ENCODE measurements at places on chromosomes 7 and 10. TPM values are rescaled to one million over a fixed set of nuclear protein-coding genes. Genes with fewer than 3 reads are reported as not detected.

DNA sequence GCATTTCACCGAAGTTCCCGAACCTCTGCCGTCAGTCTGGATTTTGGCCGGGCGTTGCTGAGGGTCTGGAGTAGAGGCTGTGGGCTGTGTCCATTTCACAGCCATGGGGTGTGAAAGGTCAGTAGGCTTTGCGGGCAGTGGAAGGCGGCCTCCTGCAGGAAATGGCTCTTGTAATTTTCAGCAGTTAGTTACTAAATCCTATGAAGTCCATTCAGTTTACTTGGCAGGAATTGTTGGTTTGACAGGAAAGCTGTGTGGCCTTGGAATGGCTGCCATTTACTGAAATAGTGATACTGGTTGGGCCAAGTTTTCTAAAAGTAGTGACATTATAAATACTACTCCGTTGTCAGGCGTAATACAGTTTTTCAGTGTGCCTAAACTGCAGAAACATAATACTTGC lies 303.7 kb downstream of the CCDC3 start:
- DNase-seq, result no peak

- DNase-seq, result no peak
These were observed 4.7 kb upstream of the NOS3 start for GRCh38 chr7:150986099-150986512.

DNA sequence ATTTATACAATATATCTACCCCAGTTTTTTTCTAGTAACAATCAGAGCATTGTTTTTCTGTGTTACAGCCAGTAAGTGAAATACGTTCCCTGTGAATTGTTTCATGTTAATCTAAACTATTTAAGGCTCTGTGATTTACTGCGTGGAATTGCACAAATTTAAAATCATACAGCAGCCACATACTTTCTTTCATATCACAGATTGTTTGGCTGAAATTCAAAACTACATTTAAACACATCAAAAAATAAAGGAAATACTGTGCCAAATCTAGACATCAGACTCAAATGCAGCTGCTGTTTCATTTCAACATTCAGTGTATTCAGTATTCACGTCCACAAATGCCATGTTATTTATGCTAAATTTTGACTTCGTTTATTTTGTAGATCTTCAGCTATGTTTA lies 242.6 kb upstream of the HGF start:
- DNase-seq, result no peak

DNA sequence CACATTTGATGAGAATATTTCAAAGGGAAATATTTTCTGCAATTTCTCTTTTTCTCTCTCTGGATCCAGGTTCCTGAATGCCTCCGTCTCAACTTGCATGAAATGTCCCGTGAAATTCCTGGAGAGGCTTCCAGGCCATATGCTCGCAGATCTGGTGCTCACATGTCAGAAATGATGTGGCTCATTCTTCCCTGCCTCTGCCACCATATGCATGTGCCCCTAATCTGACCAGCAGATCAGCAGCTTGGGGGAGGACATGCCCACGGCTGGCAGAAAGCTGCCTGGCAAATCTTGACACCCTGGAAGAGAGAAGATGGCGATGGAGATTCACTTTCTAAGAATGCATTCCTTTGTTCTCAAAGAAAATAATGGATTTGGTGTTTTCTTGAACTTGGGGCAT lies 490.7 kb downstream of the RPS24 start:
- DNase-seq, result no peak

GRCh38 chr7:88289564-88290025 lies 17.1 kb downstream of the STEAP4 start:
- no peak for DNase-seq

DNA sequence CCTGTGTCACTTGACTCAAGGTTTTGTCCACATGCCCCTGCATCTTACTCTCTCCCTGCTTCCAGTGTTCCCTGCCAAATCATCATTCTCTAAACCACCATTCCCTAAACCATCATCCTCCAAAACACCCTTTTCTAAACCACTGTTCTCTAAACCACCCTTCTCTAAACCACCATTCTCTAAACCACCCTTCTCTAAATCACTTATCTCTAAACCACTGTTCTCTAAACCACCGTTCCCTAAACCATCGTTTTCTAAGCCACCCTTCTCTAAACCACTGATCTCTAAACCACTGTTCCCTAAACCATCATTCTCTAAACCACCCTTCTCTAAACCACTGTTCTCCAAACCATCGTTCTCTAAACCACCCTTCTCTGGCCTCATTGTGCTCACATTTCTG lies 142.1 kb downstream of the CXCL12 start:
- DNase-seq, result no peak

DNA sequence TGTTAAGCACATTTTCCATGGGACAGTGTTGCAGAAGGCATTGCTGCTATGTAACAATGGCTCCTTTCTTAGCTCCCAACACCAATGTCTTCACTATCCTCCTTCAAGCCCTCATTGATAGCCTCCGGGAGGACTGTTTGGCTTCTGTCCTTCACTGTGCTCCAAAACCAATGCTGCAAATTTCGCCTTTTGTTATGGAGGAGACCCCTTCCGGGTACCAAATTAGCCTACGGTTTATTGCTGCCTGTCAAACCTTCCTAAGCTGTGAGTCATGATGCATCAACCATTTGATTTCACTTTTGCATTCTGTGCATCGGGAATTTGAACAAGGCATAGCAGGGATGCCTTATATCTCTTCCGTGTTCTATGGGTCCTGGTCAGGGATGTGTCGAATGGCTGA lies 432.9 kb downstream of the GATA3 start:
- no peak for DNase-seq

- no peak for DNase-seq
These were observed 32.6 kb upstream of the MXI1 start for GRCh38 chr10:110174816-110175215.

GRCh38 chr10:130014263-130015074 lies 50.4 kb upstream of the EBF3 start:
- DNase-seq, result no peak

- no peak for DNase-seq
These were observed 482.5 kb downstream of the SEMA3D start for GRCh38 chr7:84704380-84704779.

DNA sequence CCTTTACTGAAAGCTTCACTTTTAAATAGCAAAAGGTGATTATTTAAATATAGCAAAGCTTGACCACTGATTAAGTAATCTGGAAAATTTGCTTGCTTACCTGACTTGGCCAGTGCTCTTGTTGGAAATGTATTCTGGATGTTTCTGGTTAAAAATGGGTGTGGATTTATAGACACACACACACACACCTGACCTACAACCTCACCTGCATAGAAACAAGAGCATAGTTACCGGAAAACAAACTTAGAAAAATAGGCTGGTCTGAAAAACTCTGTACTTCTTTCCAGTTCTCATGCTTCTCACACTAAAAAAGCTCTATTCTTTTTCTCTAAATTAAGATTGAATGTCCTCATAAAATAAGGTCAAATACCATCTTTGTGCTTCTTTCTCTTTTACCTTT lies at the start of gene AGR3:
Gene AGR3, minus strand, starts transcription at position 140 of the 400 bp plus-strand sequence. CDS start 3,365 bp downstream, outside the sequence.
- DNase-seq, result no peak

DNA sequence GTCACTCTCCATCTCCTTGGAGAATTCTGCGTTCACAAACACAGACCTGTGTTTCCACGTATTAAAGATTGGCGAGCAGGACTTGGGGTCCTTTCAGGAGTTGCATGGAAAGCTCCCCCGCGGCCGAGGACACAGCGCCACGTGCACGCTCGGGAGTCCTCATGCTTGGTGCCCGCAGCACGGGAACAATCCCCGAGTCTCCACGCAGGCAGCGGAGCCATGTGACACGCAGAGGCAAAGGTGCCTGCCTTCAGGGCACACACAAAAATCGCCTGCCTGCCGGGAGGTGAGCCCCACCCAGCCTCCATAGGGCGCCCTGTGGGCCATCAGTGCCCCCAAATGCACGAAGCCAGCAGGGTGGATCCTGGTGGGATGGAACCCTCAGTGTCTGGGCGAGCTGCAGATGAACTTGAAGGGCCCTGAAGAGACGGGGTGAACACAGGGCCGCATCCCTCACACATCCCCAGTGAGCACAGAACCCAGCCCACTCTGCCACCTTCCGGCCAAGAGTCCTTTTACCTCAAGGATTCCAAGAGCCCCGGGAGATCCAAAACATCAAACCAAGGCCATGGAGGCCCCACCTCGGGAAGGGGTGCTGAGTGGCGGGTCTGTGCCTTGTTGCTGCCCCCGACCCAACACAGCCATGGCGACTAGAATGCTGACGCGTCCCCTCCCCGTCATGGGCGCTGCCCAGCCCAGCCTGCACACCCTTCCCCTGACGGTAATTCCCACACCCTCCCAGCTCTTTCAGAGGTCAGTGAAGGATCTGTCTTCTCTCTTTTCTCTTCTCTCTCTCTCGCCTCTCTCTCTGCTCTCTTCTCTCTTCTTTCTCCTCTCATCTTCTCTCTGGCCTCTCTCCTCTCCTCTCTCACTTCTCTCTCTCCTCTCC lies 55.9 kb downstream of the CFAP46 start:
- no peak for DNase-seq

GRCh38 chr10:59622320-59623132 lies 87.1 kb downstream of the SLC16A9 start:
- DNase-seq, result no peak

DNA sequence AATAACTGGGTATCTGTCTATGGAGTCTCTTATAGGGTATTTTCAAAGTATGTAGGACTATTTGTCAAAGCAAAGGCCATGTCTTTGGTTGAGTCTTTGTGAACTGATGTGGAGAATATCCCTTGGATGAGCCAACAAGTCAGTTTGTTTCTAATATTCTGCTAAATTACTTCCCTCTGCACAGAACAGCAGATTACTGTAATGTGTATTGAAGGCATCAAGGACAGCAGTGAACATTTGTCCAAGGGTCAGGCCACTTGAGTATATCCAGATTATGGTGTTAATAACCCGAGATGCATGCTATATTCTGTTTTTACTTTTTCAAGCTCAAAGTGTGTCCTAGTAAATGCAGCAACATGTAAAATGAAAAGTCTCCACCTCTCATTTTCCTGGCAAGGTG lies 144.2 kb upstream of the GLI3 start:
- DNase-seq, result no peak

GRCh38 chr7:36571190-36571560 lies 153.1 kb downstream of the AOAH start:
- no peak for DNase-seq

GRCh38 chr10:8054494-8055407 lies at the start of gene GATA3:
TSS of gene GATA3 (plus strand) at chr10:8054688. CDS start at chr10:8055656, 968 bp downstream.
- no peak for DNase-seq

DNA sequence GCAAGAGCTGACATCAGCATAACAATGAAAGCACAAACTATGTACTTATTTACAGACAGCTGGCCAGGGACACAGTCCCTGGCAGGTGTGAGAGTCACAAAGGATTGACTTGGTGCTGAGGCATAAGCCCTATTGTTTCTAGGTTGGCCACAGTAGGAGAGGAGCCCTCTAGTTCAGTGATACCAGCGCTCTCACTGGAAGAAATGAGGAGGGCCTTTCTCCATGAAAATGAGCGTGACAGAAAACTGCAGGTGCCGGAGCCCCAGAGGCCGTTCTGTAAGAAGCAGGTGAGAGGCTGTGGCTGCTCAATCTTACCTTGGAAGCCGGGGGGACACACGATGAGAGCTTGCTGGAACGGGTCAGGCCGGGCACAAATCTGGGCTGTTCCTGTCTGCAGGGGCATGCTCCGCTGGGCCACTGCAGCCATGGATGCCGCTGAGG lies 90.5 kb downstream of the CLEC2L start:
- DNase-seq, result no peak

GRCh38 chr10:71797533-71798307 lies 24.4 kb upstream of the VSIR start:
- DNase-seq, result no peak

- DNase-seq, result no peak
These were observed 43.8 kb downstream of the DPCD start for GRCh38 chr10:101631821-101632475.

DNA sequence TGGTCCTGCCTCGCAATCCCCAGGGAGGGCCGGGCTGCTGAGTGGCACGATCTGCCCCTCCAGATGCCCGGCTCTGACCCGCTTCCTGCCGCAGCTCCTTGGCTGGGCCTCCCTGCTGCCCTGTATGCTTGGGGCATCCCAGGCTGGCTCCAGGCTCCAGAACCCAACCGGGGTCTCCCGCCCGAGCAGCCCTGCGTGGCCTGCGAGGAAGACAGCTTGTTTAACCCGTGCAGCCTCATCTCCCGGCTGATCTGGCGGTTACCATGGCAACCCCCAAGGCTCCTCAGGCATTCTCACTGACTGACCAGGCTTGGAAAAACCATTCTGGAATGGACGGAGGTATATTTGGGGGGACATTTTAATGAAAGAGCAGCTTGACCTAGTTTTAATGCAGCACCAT lies 232.4 kb upstream of the MYO3A start:
- DNase-seq, result no peak

GRCh38 chr10:84137811-84138210 lies 1.5 kb upstream of the GHITM start:
- no peak for DNase-seq

DNA sequence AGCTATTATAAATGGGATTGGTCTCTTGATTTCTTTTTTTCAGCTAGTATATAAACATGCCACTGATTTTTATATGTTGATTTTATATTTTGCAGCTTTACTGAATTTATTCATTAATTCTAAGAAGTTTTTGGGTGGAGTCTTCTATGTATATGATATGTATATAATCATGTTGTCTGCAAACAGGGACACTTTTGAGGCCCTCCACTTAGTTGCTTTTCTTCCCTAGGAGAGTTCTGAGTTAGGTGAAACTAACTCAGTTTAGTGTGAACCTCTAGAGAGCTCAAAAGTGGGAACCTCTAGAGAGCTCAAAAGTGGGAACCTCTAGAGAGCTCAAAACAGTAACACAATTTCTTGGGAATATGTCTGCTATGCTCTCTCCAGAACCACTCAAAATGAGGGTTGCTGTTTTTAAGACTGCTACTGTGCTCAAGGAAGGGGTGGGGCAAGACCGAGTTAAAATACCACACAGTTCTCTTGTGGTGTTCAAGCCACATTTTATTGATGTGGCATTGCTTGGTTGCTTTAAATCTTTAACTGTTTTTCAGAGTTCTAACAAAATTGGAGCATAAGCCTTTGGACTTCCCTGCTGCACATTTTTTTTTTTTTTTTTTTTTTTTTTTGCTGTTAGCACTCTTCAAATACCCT lies 13.2 kb downstream of the CCDC7 start:
- no peak for DNase-seq

DNA sequence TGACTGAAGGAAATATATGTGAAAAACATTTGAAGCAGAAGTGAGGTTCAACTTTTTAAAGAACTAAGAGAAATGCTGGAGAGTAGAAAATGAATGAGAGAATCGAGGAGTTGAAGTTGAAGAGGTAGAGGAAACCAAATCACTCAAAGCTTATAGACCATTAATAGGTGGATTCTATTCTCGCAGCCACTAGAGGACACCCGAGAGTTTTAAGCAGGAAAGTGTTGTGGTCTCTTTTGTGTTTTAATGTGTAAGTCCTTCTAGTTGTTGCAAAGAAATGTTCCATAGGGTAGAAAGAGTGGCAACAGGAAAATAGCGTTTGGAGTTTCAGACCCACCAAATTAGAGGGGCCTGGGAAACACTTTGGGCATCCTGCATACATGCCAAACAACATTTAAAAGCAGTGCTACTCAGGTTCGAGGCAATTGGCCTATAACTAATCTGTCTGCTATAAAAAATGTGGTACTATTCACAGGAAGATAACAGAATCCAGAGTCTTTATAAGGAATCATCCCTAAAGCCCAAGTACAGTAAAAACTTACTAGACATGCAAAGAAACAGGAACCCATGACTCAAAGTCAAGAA lies 75.3 kb upstream of the TAS2R16 start:
- DNase-seq, result no peak

GRCh38 chr10:48450741-48451466 lies 144.4 kb downstream of the MAPK8 start:
- DNase-seq, result no peak

Gene EPO
- polyA plus RNA-seq, result 0.18 TPM

Gene SPDYE6
- 5.3 TPM for polyA plus RNA-seq

Gene FAM25A
- not detected for polyA plus RNA-seq

Gene KLHDC10
- 40.5 TPM for polyA plus RNA-seq

Gene NACAD
- 4.4 TPM for polyA plus RNA-seq

Gene ZPBP
- not detected for polyA plus RNA-seq

Gene PLAC9
- 59.1 TPM for polyA plus RNA-seq

Data from forelimb muscle (tissue), 1 donor.